GM18507 (cell line): ENCODE measurements at places on chromosomes 4 and X.

GRCh38 chrX:19566359-19567222 lies 51.3 kb upstream of the MAP3K15 start:
- no peak for DNase-seq

DNA sequence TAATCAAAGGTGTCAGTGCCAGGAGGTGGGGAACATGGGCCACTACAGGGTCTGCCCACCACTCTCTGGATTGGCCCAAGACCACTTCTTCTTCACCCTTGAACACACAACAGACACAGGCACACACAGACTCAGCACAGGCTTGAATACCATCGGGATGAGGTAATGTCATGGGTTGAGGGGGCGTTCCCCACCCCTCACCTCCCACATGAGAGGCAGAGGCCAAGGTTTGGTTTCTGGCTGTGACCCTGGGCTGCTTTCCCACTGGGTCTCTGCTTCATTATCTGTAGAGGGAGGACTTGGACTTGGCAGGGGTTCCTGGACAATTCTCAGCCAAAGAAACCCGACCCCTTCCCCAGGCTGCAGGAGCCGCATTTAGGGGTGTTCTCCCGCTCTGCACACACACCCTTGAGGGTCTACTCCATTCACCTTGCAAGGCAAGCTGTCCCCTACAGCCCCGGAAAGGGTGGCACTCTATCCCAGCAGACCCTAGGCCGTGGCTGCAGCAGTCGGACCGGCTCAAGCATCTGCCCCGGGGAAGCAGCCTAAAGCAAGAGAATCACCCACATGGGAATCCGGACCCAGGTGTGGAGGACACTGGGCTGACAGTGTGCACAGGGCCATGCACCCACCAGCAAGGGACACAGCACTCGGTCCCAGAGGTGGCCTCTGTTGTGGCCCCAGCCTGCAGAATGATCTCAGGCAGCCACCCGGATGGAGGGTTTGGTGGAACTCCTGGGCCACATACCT lies 62.4 kb downstream of the TRMT44 start:
- no peak for DNase-seq

DNA sequence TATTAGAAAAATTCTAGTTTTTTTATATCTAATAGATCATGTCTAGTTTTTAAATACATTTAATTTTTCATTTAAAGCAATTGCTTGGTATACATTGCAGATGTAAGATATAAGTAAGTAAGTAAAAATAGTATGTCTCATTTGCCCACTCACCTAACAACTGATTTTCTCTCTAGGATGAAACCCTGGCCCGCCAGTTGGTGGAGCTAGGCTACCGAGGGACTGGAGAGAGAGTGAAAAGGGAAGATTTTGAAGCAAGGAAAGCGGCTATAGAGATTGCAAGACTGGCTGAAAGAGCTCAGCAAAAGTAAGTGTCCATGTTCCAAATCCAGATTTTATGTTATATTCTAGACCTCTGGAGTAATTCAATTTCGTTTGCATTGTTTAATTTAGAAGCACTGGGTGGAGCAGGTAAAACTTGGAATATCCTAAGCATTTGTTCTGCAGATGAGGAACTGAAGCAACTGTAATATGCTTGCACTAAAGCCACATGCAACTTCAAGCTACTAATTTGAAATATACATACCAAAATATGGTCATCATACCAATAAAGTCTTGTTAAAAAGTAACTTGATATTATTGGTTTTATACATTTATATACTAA lies 27.1 kb downstream of the CFAP299 start:
- no peak for DNase-seq

GRCh38 chrX:84186603-84187532 lies 1.1 kb downstream of the RPS6KA6 start:
- DNase-seq, result no peak
